Naive B cell (primary cell): ENCODE measurements at places on chromosomes 1 and 21. TPM values are rescaled to one million over a fixed set of nuclear protein-coding genes. Genes with fewer than 3 reads are reported as not detected.

The NT5C1A gene
- not detected for polyA plus RNA-seq

DNA sequence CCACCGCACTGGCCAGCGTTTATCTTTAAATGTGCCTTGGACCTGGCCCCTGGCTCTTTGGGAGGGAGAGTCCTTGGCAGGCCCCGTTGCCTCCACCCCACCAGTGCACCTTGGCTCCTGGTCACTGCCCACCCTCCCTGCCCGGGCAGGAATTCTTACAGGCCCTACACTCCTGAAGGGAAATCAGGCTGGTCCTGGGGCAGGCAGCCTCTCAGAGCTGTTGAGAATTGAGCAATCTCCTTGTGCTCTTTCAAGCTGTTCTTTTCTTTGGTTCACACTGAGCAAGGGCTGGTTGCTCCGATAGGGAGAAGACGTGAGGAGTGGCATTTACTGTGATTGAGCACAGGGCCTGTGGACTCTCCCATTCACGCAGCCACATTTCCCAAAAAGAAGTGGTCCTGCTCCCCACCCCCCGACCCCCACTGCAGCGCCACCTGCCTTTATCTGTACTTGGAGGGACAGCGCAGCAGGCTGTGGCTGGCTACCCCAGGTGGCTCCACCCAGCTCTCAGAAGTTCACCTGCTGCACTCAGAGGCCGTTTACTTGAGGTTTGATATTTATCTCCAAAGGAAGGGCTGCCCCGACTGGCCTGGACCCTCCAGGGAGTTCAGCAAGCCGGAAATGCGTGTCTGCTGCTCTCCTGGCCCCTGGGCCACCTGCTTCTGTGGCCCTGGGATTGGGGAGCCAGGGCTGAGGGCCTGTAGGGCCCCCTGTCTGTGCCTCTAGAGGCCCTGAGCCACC, 47.8 kb downstream of the SKI start:
- no peak for DNase-seq

DNA sequence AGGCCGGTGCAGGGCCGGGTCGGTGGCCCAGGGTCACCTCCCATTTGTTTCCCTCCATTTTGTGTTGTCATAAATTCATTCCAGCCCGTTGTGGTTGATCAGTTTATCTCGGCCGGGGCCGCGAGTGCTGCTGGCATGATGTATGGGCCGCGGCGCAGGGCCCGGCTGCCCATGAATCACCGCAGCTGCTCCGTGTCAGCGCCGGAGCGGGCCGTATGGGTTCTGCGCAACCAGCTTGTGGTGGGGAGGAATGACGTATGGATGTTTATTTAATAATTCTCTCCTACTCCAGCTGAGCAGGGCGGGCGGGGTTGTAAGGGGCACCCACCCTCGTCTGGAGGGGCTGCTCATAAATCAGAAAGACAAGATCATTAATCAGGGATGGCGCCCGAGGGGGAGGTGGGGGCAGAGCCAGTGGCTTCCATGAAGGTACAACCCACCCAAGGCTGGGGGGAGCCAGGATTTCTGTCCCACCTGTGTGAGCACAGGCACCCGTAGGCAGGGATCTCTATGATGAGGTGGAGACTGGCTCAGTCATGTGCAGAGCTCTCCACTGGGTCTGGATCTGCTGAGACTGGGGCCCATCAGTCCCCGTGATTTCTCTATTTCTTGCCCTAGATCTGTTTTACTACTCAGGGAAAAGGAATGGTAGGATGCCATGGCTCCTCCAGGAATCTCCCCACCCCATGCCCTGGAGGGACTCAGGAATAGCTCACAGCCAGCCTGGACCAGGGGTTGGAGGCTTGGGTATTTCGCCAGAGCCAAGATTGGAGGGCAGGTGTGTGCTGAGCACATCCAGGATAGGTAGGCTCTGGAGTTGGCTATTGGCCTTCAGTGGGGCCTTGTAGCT, 27.8 kb downstream of the TMEM53 start:
- DNase-seq: no peak

The CFAP74 gene
- not detected for polyA plus RNA-seq

- no peak for DNase-seq
Measured at GRCh38 chr1:58837886-58838285, 54.0 kb upstream of the JUN start.

- no peak for DNase-seq
Measured at GRCh38 chr1:161772397-161772796, 6.3 kb downstream of the ATF6 start.

The ACTL8 gene
- polyA plus RNA-seq: not detected

The FNDC10 gene
- not detected for polyA plus RNA-seq
